Activated CD4-positive, alpha-beta T cell treated with anti-CD3 and anti-CD28 coated beads for 4 hours (primary cell): ENCODE measurements at places on chromosomes 11 and 22.

DNA sequence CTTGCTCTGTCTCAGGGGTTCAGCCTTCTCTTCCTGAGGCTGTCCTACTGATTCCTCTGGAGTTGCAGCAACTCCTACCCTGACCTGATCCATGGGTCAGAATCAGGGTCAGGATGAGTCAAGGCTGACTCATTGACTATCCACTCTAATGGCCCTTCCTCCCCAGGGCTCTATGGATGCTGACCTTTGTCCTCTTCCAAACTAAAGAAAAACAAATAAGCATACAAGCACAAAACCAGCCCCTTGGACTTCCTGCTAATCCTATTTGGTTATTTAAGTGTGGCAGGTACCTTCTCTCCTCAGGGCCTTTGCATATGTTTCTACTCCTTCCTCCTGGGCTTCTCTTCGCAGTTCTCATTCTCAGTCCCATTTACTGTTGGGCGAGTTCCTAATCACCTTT lies 204.5 kb upstream of the NAV2 start:
- DNase-seq, result no peak

GRCh38 chr11:116473790-116474346 lies 298.9 kb downstream of the BUD13 start:
- no peak for DNase-seq

- no peak for DNase-seq
Observed at GRCh38 chr11:31641477-31642062, 132.0 kb downstream of the ELP4 start.

DNA sequence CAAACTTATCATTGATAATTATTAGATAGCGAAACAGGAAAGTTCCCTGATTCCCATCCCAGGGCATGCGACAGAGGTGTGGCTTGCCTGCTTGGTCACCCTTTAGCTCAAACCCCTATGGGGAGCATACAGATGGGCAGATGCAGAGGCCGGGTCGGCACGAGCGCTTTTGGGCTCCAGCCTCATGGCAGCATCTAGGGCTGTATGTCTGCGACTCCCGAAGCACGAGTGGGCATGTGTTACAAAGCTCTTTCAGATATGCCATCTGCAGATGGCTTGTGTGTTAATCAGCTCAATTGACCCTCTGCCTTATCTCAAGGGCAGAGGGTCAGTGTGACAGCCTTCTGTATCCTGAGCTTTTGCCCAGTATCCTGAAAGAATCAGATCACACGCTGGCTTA lies 2069.3 kb upstream of the RAG2 start:
- no peak for DNase-seq

- no peak for DNase-seq
Observed at GRCh38 chr11:42631220-42631843, 680.5 kb upstream of the API5 start.

GRCh38 chr22:27226666-27227065 lies 569.3 kb downstream of the MIAT start:
- DNase-seq, result no peak
